ENCODE measurements at places on chromosomes 1 and 21.

GRCh38 chr21:43343992-43344886 lies 82.7 kb downstream of the SIK1 start:
- DNase-seq, result no peak

GRCh38 chr1:65065524-65066418 lies 82.2 kb upstream of the AK4 start:
- peak; percentile 58 for DNase-seq

DNA sequence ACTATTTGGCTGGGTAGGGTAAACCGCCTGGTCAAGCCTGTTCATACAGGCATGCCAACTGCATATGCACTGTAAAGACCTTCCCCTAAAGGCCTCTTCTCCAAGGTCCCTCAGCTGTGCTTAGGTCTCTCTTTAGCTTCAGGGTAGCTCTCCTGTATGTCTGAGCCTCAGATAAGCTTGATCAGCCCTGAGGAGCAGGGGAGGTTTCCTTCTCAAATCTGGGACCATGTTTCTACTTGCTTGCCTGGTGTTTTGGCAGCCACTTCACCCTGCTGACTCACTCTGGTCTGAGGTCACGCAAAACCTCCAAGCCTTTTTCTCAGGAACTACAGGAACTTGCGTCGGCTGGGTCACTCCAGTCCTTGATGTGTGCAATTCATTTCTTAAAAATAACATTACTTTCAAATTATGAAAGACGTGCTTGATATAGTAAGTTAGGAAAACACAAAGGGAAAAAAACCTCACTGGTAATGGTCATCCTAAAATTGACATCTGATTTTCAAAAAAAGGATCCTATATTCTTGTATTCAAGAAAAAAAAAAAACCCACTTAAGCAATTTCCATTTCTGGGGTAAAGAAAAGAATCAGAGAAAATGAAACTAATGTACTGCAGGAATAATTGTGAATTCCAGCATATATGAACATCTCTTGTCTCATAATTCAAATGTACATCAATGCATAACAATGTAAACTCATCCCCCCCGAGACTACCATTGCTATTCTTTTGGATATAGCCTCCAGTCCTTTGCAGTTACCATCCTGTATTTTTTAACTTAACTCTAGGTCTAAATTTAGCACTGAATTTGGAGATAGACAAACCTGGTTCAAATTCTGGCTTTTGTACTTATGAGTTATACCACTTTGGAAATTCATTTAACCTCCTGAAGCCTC lies 24.8 kb upstream of the RNF19B start:
- DNase-seq, result peak; percentile 83

GRCh38 chr1:203324105-203325025 lies 19.0 kb downstream of the BTG2 start:
- DNase-seq, result no peak

DNA sequence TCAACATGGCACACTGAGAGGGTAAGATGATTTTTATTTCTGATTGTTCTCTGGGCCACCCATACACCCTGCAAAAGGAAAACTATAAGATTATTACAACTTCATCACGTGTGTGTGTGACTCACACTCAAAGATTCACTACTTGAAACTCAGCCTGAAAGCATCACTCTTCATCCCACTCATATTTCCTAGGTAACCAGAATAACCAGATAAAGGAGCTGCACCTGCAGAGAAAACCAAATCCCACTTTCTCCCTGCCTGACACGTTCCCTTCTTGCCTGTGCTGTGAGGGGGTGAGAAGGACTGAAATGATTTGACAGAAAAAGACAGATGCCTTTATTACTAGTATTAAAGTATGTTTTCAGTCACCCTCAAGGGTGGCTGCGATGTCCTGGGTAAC lies 131.6 kb downstream of the TGFBR3 start:
- DNase-seq, result no peak

Measured in kidney (tissue), 22 donors.